ENCODE measurements at places on chromosomes 4 and X.
A peak's percentile ranks its signal among the peaks of the same experiment; 100 is the strongest.

DNA sequence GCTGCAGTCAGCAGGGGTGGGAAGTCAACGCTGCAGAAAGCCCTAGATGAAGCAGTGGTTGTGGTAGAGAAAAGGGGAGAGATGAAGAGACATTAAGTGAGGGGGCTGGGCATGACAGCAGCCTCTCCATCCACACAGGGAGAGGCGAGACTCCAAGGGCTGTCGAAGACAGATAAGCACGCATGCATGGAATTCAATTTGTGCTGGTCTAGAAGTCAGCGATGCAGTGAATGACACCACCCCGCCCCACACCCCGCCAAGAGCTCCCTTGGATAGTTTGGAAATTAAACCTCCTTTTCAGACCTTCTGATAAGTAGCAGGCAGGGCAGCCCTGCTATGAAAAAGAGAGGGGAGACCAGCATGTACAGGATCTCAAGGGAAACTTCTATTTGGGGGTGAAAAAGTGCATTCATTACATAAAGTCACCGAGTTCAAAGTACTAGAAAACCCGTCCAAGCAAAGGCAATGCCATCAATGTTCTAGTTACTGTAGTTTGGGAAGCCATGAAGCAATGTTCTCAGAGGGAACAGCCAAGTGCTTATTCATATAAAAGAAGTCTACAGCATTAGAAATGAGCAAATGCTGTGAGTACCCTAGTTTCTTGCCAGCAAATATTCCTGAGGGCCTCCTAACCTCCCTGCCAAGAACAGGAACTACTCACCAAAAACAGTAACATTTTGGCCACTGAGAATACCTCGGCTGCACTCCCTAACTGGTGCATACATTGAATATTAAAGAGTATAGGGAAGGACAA is 152.3 kb upstream of the ANXA10 start:
- DNase-seq, result no peak

DNA sequence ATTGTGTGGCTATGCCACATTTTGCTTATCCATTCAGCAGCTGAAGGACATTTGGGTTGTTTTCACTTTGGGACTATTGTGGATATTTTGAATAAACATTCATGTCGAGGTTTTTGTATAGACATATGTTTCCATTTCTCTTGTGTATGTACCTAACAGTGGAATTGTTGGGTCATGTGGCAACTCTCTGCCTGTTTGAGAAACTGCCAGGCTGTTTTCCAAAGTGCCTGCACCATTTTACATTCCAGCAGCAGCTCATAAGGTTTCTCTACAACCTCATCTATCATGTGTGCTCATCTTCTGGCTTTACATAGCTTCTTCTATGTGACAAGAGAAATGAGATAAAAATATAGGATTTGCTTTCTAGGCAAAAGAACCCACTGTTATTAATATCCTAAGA is 29.5 kb upstream of the TSPAN5 start:
- no peak for DNase-seq

DNA sequence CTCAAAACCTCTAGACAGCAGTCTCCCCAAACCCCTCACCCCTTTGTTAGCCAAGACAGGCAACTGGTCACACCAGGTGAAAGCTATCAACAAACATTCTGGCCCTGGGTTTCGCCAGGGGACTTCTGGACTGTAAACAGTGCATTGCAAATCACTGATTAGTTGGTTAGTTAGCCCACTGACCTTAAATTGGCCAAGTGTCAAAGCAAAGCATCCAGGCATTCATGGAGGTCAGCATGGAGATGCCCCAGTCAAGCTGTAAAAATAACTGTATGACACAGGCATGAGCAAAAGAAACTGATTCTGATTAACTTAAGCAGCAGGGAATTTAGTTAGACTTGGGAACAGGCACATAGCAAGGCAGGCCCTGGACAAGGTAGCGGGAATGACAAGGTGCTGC is 156.0 kb upstream of the TTC29 start:
- DNase-seq, result no peak

- DNase-seq, result no peak
These were observed 39.2 kb upstream of the CRMP1 start for GRCh38 chr4:5932035-5932568.

DNA sequence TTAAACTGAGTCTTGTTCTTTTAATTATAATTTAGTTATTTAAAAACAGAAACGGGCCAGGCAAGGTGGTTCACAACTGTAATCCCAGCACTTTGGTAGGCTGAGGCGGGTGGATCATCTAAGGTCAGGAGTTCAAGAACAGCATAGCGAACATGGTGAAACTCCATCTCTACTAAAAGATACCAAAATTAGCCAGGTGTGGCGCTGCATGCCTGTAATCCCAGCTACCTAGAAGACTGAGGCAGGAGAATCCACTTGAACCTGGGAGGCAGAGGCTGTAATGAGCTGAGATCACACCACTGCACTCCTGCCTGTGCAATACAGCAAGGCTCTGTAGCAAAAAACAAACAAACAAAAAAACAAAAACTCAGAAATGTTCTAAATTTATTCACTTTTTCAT is 852.9 kb downstream of the TECRL start:
- no peak for DNase-seq

- DNase-seq, result no peak
These were observed 46.4 kb downstream of the GPAT3 start for GRCh38 chr4:83582289-83582785.

- no peak for DNase-seq
These were observed 113.3 kb downstream of the ELOVL6 start for GRCh38 chr4:110085131-110085530.

GRCh38 chr4:67103001-67103747 is 442.1 kb downstream of the CENPC start:
- no peak for DNase-seq

- no peak for DNase-seq
These were observed 815.5 kb downstream of the FAT4 start for GRCh38 chr4:126130215-126130614.

GRCh38 chrX:11960031-11960430 is 178.2 kb upstream of the FRMPD4 start:
- DNase-seq, result no peak

DNA sequence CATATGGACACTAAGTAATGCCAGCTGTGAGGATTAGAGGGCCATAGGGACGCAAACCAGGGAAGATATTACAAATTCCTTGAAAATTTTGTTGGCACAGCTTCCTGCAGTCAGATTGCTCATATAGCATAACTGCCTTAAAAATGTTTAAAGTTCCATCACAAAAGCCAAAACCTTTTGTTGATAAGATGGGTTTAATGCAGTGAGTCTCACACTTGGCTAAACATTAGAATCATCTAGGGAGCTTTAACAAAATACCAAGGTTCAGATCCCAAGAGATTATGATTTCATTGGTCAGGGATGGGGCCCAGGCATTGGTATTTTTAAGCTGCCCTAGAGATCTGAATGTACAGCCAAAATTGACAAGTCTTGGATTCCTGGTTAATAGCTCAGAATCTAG is 376.5 kb upstream of the MAD2L1 start:
- DNase-seq, result no peak

DNA sequence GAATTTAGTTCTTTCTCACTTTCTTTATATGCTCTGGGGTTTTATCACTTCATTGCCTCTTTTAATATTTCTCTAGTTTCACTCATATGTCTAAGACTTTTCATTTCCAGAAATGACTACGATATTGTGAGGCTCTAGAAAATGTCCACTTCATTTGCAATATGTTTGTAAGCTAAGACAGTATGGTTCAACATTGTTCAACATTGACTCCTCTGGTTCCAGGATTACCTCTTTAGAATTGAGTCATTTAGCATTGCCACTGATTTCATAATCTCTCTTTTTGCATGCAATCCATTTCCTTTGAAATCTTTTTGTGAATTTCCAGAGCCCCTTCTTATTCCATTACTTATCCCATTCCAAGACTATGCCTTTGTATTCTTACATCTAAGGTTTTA is 32.3 kb downstream of the BBS12 start:
- DNase-seq, result peak; percentile 13

DNA sequence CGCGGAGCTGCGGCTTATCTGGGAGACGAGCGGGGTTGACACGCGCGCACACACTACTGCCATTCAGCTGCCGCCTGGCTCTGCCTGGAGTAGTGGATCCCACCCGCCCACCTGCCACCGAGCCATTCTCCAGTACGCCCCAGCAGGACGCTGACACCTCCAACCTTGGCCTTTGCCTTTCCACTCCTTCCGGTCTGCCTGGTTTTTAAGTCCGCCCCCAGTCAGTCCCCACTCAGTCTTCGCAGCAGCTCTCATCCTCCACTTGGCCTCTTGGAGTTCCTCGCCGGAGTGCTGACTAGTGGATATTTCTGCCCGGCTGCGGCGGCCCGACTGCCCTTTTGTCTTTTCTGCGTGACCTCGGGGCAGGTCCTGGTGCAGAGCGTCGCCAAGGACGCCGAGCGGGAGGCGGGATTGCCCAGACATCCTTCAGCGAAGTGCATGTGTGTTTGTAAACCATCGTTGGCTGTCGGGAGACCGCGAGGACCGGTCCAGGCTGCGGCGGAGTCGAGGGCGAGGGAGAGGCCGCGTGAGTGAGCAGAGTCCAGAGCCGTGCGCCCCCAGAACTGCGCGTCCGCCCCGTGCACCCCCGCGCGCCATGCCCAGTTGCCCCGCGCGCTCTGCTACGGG is 1.1 kb downstream of the SLIT2 start:
- DNase-seq, result peak; percentile 34

DNA sequence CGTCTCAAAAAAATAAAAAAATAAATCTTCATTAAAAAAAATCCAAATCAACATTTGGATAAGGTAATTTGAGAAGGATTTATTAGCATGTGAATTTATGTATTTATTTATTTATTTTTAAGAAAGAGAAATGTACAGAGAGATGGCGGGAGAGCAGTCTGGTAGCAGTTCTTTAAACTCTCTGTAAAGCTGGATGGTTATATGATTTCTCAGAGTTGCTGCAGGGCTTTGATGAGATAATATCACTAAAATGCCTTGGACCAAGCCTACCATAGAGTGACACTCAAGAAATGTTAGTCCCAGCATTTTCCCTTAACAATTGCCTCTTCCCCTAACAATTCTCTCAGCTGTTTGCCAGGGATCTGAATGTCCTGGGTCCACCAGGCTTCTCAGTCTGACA is 103.4 kb upstream of the LNX1 start:
- no peak for DNase-seq

DNA sequence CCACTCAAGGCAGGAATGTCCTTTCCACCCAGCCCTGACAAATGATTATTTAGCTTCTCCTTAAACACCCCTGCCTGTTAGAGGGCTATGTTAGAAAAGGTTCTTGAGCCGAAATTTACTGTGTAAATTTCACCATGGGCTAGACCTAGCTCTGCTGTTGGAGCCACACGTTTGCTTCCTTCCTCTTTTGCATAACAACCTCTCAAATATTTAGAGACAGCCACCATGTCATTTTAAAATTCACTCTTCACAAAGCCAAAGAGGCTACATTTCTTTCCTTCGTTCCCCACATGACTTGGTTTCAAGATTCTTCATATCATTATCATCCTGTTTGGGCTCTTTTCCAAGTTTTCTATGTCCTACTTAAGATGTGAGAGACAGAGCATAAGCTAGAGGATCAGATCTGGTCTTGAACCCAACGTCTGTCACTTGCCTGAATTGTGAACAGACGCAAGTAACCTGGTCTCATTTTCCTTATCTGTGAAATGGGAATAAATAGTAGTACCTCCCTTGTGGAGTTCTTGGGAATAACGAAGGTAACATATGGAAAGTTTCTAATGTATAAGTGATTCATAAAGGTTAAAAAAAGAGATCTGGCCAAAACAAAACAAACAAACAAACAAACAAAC is 6.7 kb downstream of the DOCK11 start:
- no peak for DNase-seq

- DNase-seq, result no peak
These were observed 319.6 kb downstream of the PTTG2 start for GRCh38 chr4:38279650-38280322.

GRCh38 chr4:94762326-94762725 is 4.6 kb downstream of the BMPR1B start:
- no peak for DNase-seq

GRCh38 chr4:7967063-7967440 is 27.4 kb upstream of the AFAP1 start:
- DNase-seq, result no peak

DNA sequence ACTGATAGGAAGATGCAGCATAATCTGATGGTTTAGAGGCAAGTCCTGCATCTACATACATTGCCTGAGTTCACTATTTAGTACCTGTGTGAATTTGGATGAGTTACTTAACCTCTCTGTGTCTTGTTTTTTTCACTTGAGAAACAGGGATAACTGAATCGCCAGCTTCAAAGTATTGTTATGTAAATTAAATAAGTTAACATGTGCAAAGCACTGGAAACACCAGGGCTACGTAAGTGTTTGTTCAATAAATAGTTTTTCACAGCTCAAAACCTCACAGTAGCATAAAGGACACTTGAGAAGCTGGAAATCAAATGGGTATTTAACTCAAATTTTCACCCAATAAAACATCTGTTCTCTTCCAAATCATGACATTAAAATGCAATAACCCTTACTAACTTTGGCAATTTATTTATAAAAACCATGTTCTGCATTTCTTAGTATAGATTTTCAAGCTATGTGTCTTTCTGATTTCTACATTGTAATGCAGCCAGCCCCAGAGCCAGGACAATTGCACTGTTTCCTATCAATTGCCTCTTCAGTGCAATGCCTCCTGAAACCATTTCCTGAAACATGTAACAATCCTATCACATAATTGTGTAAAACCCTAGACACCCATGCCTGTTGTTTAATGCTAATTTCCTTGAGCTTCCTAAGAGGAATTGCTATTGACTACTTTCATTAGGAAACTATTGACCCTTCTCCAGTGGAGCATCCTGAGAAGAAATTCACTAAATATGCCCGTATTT is 177.1 kb downstream of the UNC5C start:
- no peak for DNase-seq

DNA sequence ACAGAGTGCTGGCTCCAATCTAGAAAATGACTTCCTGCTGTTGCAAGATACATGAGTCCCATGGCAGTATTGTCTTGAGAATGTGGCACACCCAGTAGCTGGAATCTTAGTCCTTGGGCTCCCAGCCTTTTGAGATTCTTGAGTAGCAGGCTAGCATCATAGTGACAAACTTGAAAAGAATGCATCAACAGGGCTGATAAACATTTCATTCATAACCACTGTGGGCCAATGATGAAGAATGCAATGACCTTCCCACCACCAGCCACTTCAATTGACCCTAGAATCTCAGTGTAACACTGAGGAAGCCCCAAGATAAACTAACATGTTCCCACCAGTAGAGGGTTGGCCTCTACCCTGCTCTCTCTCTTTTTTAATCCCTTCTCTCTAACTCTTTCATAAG is 329.3 kb downstream of the GBA3 start:
- no peak for DNase-seq
